CD8-positive, alpha-beta memory T cell (primary cell): ENCODE measurements at places on chromosomes 2 and 18. TPM values are rescaled to one million over a fixed set of nuclear protein-coding genes. Genes with fewer than 3 reads are reported as not detected.
A peak's percentile ranks its signal among the peaks of the same experiment; 100 is the strongest.

DNA sequence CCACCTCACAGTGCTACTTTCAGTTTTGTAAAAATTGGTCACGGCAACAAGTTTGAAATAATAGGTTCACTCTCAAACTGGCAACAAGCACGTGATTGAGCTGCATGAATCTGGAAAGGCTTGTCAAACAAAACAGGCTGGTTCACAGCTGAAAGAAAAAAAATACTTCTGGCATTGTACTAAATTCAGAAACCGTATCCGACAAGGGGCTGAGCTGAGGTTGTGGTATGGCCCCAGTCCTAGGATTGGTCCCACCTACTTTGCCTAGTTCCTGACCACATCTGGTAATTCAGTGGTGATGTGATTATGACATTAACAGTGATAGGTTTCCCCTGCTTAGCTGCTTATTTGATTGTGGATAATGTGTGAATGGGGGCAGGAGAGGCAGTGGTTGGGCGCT, 326.5 kb upstream of the THUMPD2 start:
- no peak for DNase-seq

GRCh38 chr2:104340162-104340561, 513.8 kb upstream of the POU3F3 start:
- no peak for DNase-seq

The PRKAG3 gene
- total RNA-seq, result not detected

GRCh38 chr2:171160956-171161740, 455 bp upstream of the TLK1 start:
- no peak for DNase-seq

The CYP26B1 gene
- total RNA-seq, result not detected

- DNase-seq, result no peak
Measured at GRCh38 chr2:127195140-127196074, 24.7 kb downstream of the CYP27C1 start.

GRCh38 chr2:9634133-9634532, 3.3 kb upstream of the YWHAQ start:
- DNase-seq, result no peak

- DNase-seq, result no peak
Measured at GRCh38 chr2:53438100-53438499, 329.5 kb upstream of the CHAC2 start.

DNA sequence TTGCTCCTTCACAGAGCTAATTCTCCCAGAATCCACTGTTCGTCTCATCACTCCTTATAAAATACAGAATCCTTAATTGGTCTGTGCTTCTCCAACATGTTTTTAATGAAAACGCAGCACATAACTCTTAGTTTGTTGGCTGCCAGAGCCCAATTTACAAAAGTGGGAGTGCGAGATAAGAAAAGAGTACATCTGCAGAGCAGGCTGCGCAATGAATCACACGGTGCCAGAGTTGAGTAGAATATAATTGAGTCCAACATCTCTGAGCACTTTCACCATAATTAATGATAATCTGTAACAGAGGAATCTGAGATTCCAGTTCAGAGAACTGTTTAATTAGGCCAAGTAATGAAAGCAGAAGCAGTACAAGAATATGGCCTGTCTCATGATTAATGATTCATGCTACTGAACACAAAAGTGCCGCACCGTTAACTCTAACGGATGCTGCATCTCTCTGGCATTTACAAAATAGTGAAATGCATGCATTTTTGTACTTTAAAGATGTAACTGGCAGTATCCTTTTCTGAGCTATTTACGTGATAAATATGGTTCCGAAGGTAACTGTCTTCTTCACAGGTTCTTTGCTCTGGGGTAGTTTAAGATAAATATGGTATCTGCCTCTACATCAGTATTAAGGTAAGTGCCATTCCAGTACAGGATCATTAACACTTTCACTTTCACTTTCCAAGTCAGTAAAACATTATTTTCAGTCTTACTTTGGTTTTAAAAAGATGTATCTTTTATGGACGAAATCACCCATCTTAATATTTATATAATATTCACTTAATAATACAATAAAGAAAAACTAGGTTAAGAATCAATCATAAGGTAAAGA, 785.6 kb downstream of the NR4A2 start:
- no peak for DNase-seq

- no peak for DNase-seq
Measured at GRCh38 chr2:19614066-19614465, 255.6 kb upstream of the OSR1 start.

DNA sequence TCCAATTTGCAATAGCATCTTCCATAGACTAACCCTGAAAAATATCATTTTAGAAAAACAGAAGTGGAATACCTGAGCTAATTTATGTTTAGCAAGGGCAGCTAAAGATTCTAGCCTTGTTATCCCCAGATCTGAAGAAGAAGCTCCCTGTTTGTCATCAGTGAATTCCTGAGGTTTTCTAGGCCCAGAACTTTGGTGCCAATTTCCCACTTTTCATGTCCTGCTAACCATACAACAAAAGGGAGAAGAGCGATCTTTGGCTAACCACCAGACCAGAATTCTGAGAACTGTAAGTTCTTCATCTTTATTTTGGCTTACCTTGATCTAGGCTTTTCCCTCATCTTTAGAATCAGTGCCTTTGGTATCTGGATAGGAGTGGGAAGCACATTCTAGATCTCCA, 51.3 kb upstream of the RASGRP3 start:
- no peak for DNase-seq

The B4GALT6 gene
- total RNA-seq, result 3.4 TPM

GRCh38 chr18:36075862-36076587, 8.7 kb upstream of the RPRD1A start:
- no peak for DNase-seq

- no peak for DNase-seq
Measured at GRCh38 chr2:45241061-45241561, 231.9 kb upstream of the SIX2 start.

GRCh38 chr18:72181241-72181764, 362.8 kb downstream of the CBLN2 start:
- no peak for DNase-seq

DNA sequence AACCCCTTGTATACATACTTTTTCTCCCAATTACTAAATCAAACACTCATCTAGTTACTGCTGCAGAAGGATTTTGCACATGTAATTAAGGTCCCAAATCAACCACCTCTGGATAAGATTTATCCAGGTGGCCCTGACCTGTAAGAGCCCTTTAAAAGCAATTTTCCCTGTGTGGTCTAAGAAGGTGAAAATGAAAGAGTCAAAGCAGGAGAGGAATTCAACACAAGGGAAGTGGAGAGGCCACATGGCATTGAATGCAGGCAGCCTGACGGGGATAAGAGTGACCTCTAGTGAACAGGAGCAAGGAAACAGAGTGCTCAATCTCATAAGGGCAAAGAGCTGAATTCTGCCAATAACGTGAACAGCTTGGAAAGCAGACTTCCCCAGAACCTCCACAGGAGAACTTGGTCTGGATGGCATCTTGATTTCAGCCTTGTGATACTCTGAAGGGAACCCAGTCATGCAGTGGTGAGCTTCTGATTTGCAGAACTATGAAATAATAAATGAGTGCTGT, 27.2 kb downstream of the PPP3R1 start:
- no peak for DNase-seq

GRCh38 chr18:25604196-25604893, 252.4 kb upstream of the ZNF521 start:
- DNase-seq, result no peak

DNA sequence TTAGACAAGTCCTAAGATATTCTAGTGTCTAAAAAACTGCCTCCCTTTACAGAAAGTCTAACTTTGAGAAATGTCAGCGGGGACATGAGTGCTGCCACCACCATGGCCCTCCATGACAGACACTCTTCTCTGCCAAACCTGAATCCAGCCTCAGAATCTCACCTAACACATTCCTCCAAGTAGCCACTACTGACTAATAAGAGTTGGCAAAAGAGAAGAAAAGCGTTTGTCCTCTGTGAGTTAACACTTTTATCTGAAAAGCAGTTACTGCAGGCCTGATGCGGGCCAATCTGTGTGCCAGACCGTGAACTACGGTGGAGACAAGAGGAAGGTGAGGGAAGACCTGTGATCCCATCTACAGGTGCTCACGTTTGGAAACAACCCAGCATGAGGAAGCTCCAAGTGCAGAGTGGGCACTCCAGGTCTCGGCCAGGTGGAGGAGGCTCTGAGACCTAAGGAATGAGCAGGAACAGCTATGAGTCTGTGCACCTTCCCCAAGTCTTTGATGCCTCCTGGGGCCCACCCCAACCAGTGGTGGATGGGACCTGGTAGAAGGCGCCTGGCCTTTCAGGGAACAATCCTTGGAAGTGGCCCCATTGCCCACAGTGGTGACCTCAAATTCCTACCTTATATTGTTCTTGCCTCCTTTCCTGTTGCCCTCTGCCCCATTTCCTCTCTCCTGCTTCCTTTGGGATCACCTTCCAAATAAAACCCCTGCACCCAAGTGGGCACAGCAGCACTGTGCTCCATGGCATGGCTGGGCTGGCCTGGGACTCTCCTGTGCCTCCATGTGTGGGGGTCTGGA, 91.6 kb downstream of the BIN1 start:
- DNase-seq, result no peak

The CEBPZ gene
- total RNA-seq, result 104 TPM

The ARHGAP25 gene
- 75.2 TPM for total RNA-seq

- DNase-seq, result no peak
Measured at GRCh38 chr2:148922776-148923475, 47.9 kb downstream of the KIF5C start.

GRCh38 chr2:58427572-58428095, 186.5 kb upstream of the FANCL start:
- no peak for DNase-seq

DNA sequence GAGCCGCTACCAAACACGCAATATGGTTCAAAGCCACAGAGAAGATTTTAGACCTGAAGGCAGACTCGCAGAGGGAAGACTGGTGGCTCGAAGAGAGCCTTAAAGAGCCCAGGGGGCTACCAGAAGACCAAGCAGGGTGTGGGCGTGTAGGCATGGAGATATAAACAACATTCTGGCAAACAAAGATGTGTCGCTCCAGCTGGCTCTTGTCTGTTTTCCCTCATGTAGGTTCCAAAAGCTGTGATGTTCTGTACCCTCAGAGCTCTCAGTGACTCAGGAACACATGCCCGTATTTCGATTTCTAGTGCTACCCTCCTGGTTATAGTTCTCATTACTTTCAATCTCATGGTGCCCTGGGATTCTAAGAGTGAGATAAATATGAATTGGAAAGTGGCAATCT, 44.5 kb downstream of the DOCK10 start:
- DNase-seq, result no peak

GRCh38 chr2:144350151-144350802, 169.6 kb downstream of the ZEB2 start:
- no peak for DNase-seq

GRCh38 chr2:141767051-141767450, 363.8 kb downstream of the LRP1B start:
- DNase-seq, result no peak

DNA sequence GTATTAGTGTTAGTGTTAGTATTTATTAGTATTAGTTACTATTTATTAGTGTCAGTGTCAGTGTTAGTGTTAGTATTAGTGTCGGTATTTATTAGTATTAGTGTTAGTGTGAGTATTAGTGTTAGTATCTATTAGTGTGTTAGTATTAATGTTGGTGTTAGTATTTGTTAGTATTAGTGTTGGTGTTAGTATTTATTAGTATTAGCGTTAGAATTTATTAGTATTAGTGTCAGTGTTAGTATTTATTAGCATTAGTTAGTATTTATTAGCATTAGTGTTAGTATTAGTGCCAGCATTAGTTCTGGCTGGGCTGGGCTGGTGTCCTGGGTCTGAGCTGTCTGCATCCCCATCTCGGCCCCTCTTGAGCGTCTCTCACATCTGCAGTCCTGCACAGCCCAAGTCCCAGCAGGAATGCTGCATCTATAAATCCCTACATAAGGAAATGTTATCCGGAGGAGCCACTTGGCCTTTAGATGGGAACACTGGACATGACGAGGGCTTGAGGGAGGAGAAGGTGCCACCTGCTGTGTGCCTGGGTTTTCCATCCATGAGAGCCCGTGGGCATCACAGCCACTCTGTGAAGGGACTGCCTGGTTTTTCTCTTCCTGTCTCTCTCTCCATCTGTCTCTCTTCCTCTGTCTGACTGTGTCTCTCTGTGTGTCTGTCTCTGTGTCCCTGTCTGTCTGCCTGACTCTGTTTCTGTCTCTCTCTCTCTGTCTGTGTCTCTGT, 33.6 kb downstream of the TWIST2 start:
- DNase-seq, result no peak

The USP37 gene
- total RNA-seq, result 29.9 TPM

The SANBR gene
- 3.7 TPM for total RNA-seq

The HOXD12 gene
- total RNA-seq, result not detected

DNA sequence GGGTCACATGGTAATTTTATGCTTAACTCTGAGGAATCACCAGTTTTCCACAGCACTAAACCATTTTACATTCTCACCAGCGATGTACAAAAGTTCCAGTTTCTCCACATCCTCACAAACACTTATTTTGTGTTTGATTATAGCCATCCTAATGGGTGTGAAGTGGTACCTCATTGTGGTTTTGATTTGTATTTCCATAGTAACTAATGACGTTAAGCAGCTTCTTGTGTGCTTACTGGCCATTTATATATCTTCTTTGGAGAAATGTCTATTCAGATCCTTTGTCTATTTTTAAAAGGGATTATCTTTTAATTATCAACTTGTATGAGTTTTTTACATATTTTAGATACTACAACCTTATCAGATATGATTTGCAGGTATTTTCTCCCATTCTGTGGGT, 42.0 kb downstream of the CCDC150 start:
- DNase-seq, result no peak

The RSAD2 gene
- total RNA-seq, result 0.85 TPM

DNA sequence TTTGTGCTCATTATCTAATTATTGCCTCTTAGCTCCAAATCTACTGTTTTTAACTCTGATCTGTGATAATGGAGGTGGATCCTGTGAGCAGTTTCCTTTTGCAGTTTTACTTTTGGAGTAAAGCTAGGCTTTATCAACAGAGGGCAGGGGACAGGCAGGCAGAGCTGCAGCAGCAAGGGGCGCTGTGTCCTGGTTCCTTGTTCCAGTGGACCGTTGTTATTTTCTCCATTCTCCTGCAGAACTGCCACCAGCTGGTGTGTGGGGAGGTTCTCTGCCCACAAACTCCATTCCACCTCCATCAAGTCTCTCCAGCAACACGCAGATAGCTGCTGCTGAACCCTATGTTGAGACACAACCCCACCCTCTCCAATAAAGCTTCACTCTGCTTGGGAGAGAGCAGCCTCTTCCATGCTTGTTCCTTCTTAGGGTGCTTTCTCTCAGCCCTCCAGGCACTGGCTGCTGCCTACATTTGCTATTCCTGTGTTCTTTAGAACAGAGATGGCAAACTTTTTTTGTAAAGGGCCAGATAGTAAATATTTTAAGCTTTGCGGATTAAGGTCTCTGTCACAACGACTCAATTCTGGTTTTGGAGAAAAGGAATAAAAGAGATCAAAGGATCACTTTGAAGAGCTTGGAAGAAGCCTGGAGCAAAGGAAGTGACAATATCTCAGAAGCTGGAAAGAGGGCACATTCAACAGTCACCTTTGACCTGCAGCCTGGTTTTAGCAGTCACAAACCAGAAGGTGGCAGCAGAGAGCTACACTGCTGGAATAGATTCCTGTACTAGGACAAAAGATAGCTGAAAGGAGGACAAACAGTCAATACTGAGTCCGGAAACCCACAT, 208.8 kb downstream of the CCDC178 start:
- peak; percentile 42 for DNase-seq
